ENCODE measurements at places on chromosomes 3 and 15.

GRCh38 chr3:89042236-89042835 lies 65.1 kb upstream of the EPHA3 start:
- no peak for DNase-seq

- no peak for DNase-seq
Observed at GRCh38 chr3:143716731-143717130, 131.5 kb downstream of the SLC9A9 start.

DNA sequence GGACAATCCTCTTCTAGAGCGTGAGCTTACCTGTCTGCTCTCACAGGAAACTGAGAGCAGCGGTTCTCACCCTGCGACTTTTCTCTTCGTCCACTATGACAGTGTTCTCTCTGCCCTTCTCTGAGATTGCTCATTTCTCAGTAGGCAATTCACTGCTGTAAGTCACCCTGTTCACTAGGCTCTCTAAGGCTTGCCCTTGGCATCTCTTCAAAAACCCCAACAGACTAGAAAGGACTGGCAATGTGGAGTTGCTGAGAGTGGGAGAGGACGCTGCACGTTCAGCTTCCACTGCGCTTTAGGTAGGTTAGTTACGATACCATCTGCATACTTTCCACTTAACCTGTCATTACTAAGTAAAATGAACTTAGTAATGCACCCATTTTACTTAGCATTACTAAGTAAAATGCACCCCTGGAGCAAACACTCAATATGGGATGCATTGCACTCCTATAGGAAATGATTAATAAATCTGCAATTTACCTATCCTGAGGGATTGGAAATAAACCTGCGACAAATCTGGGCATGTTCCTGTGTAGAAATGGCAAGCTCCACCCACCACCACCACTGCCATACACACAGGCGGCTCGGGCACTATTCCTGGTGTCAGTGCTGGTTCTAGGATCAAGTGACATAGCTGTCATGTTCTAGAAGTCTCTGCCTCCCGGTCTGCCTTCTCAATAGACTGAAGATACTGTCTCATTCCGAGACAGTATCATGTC lies 21.4 kb downstream of the XPC start:
- DNase-seq: no peak

DNA sequence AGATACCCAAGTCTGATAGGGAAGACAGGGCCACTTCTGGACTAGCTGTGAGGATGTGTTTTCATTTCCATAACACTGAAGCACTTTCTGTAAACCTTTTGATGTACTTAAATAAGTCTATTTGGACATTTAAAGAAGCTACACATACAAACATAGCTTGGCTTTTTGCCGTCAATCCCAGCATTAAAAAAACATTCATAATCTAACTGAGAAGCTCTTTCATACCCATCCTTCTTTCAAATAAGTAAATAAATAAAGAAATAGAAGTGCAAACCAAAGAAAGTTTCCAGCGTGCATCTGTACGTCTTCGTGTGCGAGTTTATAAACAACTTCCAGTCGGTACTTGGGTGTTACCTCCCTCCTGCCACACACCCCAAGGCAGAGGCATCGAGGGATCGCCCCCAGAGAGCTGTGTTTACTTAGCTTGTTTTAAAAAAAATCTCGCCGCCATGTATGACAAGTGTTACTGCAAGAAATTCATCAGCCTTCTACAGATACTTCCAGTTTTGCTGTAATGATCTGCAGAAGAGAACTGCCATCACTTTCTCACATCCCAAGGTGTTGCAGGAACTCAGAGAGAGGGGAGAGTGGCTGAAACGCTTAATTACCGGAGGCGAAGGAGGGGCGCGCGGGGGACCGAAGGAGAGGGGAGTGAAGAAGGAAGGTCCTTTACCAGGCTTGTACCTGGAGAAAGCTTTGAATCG lies 9.0 kb upstream of the MEIS2 start:
- DNase-seq: no peak

- DNase-seq: no peak
Observed at GRCh38 chr15:93613386-93613785, 524.4 kb upstream of the RGMA start.

DNA sequence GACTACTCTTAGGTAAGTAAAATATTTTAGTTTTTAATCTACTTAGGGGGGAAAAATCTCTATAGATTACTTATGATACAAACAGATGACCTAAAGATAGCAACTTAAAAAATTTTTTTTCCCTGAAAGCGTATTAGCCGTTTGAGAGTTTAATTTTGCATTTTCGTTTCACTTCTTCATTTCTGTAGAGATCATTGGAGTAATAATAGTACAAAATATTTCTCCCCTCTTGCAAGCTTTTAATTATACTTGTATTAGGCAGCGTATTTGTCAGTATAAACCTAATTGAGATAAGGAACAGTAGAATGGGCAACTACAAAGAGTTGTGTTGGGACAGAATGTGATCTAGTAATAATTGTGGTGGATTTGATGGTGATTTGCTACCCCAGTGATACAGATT lies 10.3 kb downstream of the SKIL start:
- DNase-seq: no peak

GRCh38 chr15:83784975-83785374 lies 131.1 kb downstream of the ADAMTSL3 start:
- no peak for DNase-seq

DNA sequence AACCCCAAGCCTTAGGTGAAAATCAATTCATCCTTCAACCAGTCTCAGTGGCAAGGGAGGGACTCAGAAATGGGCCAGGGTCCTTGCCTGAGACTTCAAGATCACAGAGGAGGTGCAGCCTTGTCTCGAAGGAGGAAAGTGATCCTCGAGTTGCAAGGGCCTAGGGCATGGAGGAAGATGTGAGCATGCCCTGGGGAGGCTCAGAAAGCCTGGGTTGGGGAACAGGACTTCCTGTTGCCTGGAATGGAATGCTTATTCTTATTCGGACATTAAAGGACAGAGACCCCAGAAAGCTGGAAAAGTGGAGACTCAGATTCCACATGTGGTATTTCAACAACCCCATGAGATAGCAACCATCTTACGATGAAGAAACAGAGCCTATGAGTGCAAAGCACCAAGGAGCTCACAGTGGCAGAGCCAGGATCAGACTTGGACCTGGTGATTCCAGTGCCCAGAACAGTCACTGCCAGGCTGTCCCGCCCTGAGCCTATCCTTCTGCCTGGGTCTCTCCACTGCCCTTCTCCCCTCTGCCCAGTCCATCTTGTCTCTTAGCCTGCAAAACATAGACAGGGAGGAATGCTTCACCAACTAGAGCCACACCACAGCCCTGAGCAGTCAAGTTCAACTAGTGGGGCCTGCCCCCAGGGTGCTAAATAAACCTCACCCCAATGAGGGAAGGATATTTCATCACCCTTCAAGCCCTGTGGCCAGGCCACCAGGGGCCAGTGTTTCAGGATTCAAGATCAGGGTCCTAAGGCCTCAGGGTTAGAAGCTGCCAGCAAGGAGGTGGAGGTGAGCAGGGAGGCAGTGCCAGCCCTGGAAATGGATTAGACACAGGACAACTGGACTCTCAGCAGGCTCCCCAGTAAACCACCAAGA lies 21.9 kb downstream of the DAPK2 start:
- no peak for DNase-seq

DNA sequence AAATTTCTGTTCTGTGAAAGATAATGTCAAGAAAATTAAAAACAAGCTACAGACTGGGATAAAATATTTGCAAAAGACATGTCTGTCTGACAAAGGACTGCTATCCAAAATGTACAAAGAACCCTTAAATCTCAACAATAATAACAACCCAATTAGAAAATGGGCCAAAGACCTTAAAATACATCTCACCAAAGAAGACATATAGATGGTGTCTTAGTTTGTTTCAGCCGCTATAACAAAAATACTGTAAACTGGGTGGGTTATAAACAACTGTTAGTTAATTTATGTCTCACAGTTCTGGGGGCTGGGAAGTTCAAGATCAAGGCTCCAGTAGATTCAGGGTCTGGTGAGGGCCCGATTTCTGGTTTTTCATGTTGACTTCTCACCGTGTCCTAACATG lies 106.2 kb upstream of the AGTR1 start:
- DNase-seq: no peak

DNA sequence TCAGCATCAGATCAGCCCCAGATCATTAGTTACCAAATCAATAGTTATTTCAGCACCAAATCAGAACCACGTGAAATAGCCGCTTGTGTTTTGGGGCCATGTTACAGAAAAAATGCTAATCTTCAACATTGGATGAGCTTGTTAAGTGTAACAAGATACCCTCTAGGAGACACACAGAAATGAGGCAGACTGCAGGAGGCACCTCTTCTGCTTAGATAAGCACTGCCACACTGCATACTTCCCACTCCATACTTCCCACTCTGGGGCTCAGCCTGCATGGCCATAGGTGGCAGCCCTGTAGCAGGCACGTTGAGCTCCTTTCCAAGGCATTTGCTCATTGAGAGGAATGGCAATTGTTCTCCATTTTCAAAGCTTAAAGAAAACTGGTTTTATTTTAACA lies 73.3 kb downstream of the CHCHD6 start:
- DNase-seq: no peak

GRCh38 chr15:101307897-101308603 lies 13.0 kb upstream of the SNRPA1 start:
- DNase-seq: no peak

DNA sequence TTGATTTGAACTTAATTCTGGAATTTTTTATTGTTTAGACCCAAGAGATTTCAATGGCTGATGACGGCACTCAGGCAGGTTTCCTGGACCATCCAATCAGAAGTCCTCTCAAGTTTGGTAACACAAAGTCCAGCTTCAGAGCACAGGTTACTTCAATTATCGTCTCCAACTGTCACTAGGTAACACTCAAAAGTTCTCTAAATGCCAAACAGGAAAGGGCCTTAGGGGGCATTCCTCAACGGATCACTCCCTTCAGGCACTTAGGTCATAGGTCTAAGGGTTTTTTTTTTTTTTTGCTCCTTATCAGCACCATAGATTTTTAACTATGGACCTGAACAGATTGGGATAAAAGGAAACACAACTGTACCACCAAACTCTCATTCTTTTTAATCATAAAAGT lies 85.8 kb downstream of the MEIS2 start:
- DNase-seq: no peak

DNA sequence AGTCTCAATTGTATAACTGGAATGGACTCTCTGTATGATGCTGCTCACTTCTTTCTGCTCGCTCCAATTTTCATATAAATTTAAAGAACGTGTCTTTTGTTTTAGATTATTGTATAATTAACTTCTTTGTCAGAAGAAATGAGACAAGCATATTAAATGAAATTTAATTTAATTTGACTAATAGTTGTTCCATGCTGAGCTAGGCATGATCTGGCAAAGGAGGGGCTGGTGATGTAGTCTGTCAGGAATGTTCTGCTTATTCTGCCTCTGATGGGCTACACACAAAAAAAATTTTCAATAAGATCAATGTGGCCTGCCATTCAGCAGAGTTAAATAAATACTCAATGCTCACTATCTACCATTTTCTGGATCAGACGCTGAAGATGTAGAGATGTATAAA lies 208.4 kb upstream of the CD96 start:
- no peak for DNase-seq
